ENCODE measurements at places on chromosomes 1 and 21. TPM values are rescaled to one million over a fixed set of nuclear protein-coding genes. Genes with fewer than 3 reads are reported as not detected.

Gene AIRE
- not detected for total RNA-seq

Gene RNF186
- total RNA-seq, result not detected

Gene OSCP1
- total RNA-seq, result 5.3 TPM

Gene TMIGD3
- 1.7 TPM for total RNA-seq

Gene TMEM269
- not detected for total RNA-seq

Gene CASZ1
- 58.2 TPM for total RNA-seq

Gene C1orf198
- total RNA-seq, result 46.0 TPM

Gene FCN3
- 20.7 TPM for total RNA-seq

Gene PATJ
- 121 TPM for total RNA-seq

Gene TMEM52
- total RNA-seq, result 1.2 TPM

Gene REN
- total RNA-seq, result not detected

Gene ADAMTSL4
- 80.3 TPM for total RNA-seq

Gene CAPN9
- 0.27 TPM for total RNA-seq

Gene C1orf226
- 4.6 TPM for total RNA-seq

Gene CPTP
- total RNA-seq, result 119 TPM

- no peak for DNase-seq
Measured at GRCh38 chr1:24224086-24224485, 37.0 kb upstream of the IFNLR1 start.

GRCh38 chr1:44631333-44631646 lies 43.0 kb downstream of the TMEM53 start:
- DNase-seq, result no peak

GRCh38 chr1:59340411-59341307 lies 43.8 kb downstream of the FGGY start:
- no peak for DNase-seq

DNA sequence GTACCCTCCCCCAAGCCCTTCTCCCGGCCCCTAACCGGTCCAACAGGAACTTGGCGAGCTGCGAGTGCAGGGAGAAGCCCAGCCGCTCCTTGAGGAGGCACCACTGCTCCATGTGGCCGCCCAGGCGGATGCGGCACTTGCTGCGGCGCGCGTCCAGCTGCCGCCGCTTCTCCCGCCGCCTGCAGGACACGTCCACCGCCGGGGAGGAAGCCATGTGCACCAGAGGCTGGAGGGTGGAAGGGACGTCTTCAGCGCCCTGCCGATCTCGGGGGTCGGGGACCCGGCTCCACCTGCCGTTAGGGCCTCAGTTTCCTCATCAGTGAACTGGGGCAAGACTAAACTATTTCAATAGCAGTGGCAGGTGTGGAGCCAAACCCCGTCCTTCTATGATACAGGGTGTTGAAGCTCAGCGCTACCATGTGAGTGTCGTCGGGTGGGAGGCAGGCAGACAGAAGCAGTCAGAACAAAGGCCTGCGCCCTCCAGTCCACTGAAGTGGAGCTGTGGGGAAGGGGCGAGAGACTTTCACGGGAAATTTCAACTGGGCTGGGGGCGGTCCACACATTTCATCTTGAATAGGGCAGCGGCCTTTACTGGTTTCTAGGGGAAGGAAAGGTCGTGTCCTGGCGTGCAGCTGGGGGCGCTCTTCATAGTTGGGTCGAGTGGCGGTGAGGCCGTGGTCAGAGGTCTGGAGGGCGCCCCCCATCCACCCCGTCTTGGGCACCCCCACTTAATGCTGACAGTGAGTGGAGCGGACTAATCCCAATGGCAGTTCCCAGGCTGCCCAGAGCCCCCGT lies 592 bp downstream of the ZNF692 start:
- peak; percentile 86 for DNase-seq

DNA sequence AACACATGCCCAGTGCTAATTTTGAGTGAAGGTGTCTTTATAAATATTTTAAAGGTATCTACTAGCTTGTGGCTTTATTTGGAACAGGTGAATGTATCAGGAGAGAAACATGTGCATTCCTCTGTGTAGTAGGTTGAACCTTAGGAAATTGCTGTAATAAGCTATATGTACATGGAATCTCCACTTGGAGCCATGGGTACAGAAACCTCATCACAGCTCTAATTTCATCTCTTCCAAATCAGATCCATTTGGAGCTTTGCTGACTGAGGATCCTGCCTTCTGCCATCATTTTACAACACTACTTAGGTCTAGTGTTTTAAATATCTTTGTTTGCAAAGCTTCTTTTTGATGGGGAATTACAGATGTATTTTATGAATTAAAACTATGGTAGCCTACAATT lies 2.1 kb downstream of the KCNK2 start:
- DNase-seq, result no peak

- DNase-seq, result no peak
Measured at GRCh38 chr1:95039360-95040031, 33.3 kb downstream of the ALG14 start.

GRCh38 chr21:37758982-37759381 lies 157.3 kb downstream of the KCNJ6 start:
- no peak for DNase-seq

- no peak for DNase-seq
Measured at GRCh38 chr1:58884706-58885661, 101.1 kb upstream of the JUN start.

DNA sequence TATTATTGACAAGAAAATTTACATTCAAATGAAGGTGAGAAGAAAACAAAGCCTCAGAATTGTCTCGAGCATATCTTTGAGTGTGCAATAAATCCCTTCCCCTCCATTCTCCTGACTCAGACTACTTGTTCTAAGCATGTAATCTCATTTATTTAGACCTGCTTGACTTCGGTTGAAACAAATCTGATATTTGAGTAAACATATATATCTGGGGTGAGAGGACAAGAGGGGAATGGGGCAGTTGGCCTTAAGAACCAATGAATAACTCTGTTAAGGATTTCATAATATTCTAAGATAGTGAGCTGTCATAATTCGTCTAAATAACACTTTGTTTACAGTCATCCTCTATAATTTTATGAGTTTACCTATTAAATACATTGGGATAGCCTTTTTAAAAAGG lies 142.7 kb downstream of the SIPA1L2 start:
- DNase-seq, result no peak

DNA sequence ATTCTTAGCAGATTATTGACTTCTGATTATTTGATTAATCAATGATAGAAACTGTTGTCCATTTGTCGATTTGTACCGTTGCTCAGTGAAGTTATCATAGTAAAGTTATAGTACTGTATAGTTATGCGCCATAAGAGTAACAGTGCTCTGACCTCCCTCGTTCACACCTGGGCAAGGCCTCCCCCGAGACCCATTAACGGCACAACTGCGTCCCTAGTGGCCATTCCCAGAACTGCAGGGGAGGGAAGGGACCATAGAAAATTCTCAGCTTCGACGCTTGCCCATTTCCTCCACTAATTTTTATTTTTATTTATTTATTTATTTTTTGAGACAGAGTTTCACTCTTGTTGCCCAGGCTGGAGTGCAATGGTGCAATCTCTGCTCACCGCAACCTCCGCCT lies 334.4 kb downstream of the DSCAM start:
- no peak for DNase-seq

DNA sequence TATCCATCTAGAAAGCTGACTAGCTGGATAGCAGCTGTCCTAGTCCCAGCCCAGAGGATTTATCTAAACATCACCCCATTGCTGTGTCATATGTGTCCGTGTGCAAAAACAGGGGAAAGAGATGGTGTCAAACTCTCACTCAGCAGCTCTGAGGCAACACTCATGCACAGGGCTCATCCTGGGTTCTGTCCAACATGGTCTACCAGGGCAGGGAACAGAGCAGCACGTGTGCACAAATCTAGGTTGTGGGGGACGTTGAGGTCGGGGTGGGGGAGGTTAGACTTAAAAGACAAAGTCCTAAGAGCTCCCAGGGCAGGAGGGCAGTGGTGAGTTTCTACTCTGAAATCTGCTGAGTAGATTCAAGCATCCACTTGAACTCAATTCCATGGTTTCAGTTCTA lies 16.2 kb downstream of the PI4KB start:
- DNase-seq, result no peak

DNA sequence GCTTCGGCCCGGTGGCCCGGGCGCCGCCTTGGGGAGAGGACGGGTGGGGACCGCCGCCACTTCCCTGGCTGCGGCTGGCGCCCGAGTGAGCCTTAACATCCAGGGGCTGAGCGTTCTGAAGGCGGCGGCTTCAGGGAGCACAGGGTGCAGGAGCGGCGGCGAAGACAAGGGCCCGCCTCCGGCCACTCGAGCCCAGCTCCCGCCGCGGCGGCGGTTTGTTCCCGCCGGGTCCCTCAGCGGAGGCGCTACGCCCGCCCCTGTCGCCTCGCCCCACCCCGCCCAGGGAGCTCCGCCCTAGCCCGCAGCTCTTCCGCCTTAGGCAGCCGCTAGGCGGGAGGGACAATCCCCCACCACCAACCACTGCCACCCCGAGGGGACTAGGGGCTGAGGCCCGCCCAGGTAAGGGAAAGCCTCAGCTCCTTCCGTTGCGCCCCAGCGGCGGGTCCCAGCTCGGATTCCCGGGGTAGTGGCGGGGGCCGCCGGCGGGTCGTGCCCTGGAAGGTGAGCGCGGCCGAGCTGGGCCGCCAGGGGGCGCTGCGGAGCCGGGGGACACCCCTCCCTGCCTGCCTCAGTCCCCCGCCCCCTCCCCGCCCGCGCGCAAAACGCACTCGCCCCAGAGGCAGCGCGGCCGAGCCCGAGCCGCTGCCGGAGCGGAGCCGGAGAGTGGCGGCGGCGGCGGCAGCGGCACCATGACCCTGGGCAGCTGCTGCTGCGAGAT lies at the start of gene FOXD2:
Gene FOXD2 (plus strand): TSS at position 598 of the 718 bp plus-strand sequence. CDS start 92 bp downstream, at position 690.
- DNase-seq, result peak; percentile 92

GRCh38 chr21:16037421-16037955 lies 307.7 kb downstream of the USP25 start:
- no peak for DNase-seq

GRCh38 chr1:30036666-30037065 lies 686.7 kb downstream of the MATN1 start:
- DNase-seq, result no peak

DNA sequence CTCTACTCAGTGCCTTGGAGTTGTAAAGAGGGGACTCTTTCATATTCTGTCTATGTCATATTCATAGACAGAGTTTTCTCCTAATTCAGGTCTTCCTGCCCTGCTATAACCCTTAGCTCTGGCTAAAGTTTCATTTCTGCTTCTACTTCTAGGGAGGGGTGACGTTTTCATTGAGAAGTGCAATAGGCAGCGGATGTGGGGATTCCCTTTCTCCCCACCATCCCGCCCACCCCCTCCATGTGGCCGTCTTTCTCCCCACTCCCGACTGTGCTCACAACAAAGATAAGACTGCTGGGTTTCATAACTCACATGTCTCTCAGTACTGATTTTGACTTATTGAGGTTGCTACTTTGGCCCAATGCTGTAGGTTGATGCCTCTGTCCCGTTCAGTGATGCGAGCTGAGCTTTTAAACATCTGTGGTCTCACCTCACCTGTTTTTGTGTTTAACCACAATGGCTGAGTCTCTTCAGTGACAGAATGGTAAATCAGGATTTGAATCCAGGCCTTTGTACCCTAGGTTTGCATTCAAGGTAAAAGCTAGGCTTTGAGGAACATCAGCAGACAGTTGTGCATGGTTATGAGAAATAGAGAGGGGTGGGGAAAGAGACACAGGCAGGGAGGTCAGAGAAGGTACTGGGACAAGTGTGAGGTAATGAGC lies 7.8 kb upstream of the KIF14 start:
- DNase-seq, result no peak

DNA sequence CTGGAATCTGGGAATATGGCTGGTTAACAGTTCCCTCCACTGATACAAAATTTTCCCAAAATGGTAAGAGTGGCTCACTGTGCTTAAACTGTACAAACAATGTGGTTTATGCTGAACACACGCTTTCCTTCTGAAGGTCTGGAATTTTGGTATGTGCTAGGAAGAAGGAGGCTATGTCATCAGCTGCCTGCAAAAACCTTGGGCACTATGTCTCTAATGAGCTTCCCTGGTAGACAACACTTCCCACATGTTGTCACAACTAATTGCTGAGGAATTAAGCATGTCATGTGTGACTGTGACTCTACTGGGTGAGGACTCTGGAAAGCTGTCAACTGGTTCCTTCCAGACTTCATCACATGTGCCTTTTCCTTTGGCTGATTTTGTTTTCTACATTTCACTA lies 29.2 kb downstream of the IPP start:
- no peak for DNase-seq

- no peak for DNase-seq
Measured at GRCh38 chr1:10768552-10768951, 27.9 kb downstream of the CASZ1 start.

DNA sequence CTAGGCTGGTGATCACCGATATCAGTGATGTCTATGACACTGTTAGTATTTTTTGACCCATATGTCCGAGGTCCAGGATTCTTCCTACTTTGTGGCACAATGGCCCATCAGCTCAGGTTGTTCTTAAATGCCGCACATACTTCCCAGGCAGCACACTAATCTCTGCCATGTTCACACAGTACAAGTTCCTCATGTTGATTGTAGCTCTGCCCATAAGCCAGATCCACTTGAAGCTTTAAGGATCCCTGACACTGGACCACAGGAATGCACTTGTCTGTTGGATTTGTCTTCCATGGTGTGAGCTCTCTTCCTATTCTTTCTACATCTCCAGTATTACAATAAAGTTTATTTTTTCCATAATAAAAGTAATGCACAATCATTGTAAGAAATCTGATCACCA lies 69.5 kb downstream of the DDX20 start:
- DNase-seq, result no peak

- no peak for DNase-seq
Measured at GRCh38 chr1:175133673-175134435, 58.7 kb downstream of the KIAA0040 start.

GRCh38 chr1:41678111-41678878 lies 193.8 kb upstream of the EDN2 start:
- DNase-seq, result peak; percentile 84

DNA sequence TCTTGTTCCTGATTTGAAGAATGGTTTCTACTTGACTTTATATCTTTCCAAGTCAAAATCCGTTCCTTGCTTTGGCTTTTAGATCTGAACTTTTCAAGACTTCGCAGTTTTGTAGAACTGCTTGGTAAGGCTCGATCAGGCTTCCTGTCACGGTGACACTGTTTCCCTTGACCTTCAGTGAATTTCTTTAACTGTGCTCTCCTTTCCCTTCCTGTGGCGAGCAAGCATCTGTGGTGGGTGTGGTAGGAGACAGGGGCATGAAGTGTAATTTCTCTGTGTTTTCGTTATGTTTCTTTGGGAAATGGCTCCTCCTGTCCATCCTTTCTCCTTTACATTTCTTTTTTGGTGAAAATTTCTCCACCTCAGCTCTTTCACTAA lies 10.4 kb downstream of the STYXL2 start:
- DNase-seq, result no peak

DNA sequence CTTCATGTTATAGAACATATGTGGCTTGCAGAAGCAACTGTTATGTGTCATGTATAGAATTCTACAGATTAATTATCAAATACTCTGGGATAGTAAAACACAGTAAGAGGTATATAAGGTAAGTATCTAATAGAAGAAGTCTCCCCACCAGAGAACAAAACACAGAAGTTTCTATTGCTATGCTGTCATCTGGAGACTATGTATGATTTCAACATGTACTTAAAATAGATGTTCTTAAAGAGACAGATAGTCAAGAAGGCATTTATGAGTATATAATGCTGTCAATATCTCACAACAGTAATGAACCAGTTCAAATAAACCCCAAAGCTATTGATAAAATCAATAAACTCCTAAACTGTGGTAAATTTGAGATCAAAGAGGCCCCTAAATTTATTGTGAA lies 8.1 kb upstream of the ADCY10 start:
- DNase-seq, result no peak

- no peak for DNase-seq
Measured at GRCh38 chr1:110874324-110875215, 1.6 kb downstream of the CD53 start.

- DNase-seq, result no peak
Measured at GRCh38 chr1:95093296-95093695, 20.5 kb upstream of the ALG14 start.

GRCh38 chr1:165610866-165611265 lies 20.2 kb upstream of the MGST3 start:
- DNase-seq, result no peak

Data from Right ventricle myocardium inferior (tissue), 1 donor.